ENCODE measurements at places on chromosomes 3 and 15.
A peak's percentile ranks its signal among the peaks of the same experiment; 100 is the strongest.

DNA sequence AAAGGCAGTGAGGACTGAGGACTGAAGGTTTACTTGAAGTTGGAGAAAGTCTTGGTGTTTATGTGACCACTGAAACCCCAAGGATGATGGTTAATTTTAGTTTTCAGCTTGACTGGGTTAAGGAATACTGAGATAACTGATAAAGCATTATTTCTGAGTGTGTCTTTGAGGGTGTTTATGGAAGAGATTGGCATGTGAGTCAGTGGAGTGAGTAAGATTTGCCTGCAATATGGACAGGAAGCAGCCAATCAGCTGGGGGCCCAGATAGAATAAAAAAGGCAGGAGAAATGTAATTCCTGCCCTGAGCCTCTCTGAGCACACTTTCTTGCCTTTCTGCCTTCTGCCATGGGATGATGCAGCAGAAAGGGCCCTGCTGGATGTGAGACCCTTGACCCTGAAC lies 92.4 kb downstream of the KBTBD8 start:
- no peak for DNase-seq

GRCh38 chr3:133381346-133382109 lies 18.3 kb upstream of the BFSP2 start:
- no peak for DNase-seq

DNA sequence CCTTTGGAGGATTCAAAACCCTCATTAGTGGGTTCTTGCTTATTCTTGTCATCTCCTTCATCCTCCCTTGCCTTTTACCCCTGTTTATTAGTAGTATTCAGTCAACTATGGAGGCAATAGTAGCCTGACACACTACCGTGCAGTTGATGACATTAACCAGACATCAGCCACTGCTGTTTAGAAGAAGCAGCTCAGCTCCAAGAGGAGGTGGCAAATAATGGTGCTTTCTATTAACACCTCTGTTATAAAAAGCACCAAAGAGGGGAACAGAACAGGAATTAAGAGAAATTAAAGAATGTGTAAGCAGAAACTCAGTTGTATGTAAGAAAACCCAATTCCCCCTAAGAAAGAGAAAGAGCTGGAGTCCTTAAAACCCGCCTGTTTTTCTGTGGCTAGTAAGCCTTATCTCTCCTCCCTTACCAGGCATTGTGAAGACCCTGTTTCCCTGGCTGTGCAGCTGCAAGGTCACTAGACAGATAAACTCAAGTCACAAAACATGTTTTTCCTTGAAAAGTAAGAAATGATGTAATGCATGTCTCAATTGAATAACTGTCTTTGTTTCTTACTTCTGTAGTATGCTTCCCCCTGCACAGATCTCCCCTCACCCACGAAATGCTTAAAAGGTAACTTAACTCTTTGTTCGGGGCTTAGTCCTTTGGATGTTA lies 21.2 kb downstream of the CCR4 start:
- no peak for DNase-seq

DNA sequence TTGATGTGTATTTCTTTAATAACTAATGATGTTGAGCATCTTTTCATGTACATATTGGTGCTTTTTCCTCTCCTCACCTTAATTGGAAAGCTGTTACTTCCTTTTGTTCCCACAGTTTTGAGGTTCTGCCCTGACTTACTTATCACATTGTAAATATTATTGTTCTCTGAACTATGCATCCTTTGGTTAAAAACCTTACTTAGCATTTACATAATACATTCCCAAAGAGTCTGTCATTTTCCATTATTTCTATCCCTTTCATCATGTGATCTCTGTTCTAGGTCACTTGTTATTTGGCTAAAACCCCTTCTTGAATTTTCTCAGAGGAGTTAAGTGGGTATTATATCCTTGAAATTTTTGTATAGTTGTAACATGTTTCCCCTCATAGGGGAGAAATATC lies 33.0 kb downstream of the SLC12A6 start:
- DNase-seq = no peak

- no peak for DNase-seq
These were observed 23.3 kb downstream of the AQP9 start for GRCh38 chr15:58161436-58161930.

DNA sequence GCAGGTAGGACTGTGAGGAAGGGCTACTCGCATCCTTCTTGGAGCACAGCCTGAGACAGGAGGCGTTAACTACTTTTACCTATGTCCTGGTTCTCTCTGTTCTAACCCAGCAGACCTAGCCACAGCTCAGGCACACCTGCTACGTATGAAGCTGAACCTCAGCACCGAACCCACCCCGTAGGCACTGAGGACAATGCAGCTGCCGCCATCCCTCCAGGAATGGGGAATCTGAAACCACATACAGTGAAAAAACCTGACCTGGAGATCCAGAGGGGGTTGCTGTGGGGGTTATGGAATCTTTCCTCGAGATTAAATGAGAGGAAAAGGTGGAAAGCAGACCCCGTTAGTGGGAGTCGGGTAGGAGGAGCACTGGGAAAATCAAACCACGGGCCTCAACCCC lies 14.4 kb downstream of the MST1R start:
- no peak for DNase-seq

DNA sequence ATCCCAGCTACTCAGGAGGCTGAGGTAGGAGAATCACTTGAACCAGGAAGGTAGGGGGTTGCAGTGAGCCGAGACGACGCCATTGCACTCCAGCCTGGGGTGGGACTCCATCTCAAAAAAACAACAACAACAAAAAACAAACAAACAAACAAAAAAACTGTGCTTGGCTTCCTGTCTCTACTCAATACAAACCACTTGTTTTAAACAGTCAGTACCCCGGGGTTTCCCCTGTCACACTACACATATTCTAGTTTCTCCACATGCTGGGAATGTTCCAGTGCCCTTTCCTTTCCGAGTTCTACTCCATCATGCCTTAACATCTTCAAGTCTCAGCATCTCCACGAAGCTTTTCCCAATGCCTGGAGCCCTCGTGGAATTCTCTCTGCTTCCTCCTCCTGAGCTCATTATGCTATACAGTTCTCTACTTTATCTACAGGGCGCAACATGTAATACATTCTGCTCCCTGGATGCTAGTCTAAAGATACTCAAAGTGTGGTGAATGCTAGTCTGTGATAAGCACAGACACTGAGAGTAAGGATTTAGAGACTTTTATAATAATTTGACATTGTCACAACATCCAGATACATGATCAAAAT lies 7.8 kb downstream of the EMC3 start:
- no peak for DNase-seq

GRCh38 chr15:65421360-65422215 lies 1.2 kb downstream of the IGDCC4 start:
- DNase-seq = no peak

- DNase-seq = no peak
These were observed 10.3 kb upstream of the STAB1 start for GRCh38 chr3:52484680-52485461.

DNA sequence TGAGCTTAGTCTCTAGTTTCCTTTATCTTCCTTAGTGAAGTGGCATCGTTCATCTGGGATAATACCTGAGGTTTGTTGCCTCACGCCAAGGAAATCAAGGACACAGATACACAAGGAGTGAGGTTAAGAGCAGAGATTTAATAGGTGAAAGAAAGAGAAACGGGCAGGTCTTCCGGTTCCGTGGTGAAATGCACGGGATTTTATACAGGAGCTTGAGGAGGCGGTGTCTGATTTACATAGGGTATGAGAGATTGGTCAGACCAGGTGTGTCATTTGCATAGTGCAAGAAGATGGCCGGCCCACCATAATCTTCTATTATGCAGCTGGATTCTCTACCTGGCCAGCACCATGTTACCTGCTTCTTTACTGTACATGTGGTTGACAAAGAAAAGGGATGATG lies 17.2 kb downstream of the ARRDC4 start:
- DNase-seq = no peak

GRCh38 chr3:132351222-132351806 lies 34.1 kb downstream of the ACP3 start:
- no peak for DNase-seq

GRCh38 chr3:187841560-187841959 lies 96.3 kb upstream of the BCL6 start:
- no peak for DNase-seq

DNA sequence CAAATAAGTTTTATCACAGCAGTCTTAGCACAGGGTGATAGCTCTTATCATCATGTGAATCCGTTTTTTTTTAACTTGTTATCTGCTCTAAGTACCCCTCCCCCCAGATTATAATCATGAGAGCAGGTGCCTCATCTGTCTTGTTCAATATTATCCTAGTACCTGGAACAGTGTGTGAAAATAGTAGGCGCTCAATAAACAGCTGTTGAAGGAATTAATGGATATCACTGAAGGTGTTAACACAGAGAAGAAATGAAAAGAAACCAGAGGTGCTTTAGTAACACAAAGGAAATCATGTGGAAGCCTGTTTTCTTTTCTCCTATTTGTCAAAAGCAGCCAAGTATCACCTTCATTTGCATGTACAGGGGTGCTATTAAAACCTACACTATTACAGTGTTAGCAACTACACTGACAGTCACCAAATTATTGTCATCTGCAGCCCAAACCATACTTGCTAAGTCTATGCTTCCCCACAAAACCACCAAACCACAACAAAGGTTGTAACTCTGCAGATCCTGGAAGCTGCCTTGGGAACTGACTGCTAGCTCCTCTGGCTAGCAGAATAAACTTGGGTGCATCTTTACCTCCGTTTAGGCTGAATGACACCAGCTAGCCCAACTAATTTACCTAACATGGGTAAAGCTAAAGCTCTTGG lies 2.9 kb downstream of the XPC start:
- DNase-seq = peak; percentile 55

GRCh38 chr3:165211721-165212120 lies 15.5 kb upstream of the SLITRK3 start:
- DNase-seq = no peak

- no peak for DNase-seq
These were observed 93.5 kb downstream of the FLNB start for GRCh38 chr3:58101499-58102389.

GRCh38 chr3:172914854-172915253 lies 164.3 kb downstream of the ECT2 start:
- no peak for DNase-seq

- no peak for DNase-seq
These were observed 4.5 kb downstream of the CORO2B start for GRCh38 chr15:68583321-68583720.

- no peak for DNase-seq
These were observed 41.8 kb upstream of the IQSEC1 start for GRCh38 chr3:13114811-13115575.

DNA sequence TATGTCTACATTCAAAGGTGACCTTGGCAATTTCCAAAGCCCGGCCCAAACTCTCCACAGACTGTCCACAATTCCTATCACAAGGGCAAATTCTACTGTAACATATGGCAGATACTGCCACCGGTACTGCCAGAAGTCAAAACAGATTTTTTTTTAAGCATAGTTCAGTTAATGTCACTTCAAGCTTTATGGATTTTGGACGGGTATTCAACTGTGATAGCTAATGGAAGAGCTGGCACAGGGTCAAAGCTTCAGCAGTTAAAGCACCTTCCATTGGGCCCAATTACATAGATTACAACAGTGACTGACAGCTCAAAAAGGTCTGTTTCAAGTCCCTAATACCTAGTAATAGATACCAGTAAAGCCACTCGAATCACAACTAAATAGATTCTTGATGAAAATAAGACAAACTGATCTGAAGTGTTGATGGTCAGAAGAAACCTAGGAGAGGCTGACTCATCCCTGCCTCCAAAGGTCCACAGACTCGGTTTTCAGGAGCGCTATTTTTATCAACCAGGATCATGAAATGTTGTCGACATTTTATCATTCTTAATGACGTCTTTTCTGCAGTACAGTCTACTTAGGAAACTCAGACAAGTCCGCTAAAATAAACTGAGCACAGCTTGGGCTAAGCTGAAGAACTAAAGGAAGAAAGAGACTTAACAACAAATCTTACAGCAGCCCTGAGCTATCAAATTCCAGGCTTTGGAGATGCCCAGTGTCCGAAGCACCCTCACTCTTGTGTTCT lies 38.7 kb downstream of the ANXA2 start:
- DNase-seq = no peak
